ENCODE measurements at places on chromosomes 13 and 19.
A peak's percentile ranks its signal among the peaks of the same experiment; 100 is the strongest.

DNA sequence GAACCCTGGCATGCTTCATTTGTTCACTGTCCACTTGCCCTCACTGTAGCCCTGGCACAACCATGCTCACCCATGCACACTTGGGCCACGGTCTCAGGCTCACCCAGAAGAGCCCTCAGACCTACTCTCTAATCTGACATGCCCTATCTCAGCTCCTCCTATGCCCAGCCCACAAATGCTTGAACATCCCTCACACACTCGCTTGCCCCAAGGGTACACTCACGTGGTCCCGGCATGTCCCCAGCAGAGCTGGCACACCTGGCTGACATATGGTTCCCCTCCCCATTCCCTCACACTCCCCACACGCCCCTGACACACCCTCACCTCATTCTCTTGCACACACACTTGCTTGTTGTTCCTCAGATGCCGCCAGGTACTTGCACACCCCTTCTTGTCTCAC is 55.7 kb downstream of the MAP4K1 start:
- DNase-seq: no peak

GRCh38 chr19:36110487-36111199 is at the start of gene OVOL3:
OVOL3 (plus strand) TSS chr19:36111143; CDS start chr19:36111203, 60 bp downstream.
- no peak for DNase-seq

GRCh38 chr19:11035441-11036377 is 53.6 kb upstream of the LDLR start:
- DNase-seq: peak; percentile 89

GRCh38 chr19:32662186-32662585 is 12.8 kb downstream of the ANKRD27 start:
- DNase-seq: no peak

DNA sequence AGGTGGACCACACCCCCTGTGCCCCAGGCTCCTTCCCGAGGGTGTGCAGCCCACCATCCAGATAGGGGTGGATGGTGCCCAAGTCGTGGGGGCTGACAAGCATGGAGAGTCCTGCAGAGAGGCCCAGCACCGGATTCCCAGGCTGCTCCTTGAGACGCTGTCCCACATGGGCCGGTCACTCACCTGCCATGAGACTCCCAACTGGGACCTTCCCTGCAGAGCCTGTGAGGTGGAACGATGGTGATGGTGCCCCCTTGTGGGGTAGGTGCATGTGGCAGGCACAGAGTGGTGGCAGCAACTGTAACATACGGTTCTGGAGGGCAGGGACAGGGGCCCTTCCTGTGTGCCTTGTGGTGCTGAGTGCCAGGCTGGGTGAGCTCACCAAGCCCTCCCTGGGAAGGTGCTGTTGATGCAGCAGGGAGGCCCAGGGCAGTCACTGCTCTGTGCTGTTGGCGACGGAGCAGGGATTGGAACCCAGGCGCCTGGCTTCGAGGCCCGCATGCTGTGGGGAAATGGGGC is 33.1 kb downstream of the PPP1R37 start:
- DNase-seq: peak; percentile 85

DNA sequence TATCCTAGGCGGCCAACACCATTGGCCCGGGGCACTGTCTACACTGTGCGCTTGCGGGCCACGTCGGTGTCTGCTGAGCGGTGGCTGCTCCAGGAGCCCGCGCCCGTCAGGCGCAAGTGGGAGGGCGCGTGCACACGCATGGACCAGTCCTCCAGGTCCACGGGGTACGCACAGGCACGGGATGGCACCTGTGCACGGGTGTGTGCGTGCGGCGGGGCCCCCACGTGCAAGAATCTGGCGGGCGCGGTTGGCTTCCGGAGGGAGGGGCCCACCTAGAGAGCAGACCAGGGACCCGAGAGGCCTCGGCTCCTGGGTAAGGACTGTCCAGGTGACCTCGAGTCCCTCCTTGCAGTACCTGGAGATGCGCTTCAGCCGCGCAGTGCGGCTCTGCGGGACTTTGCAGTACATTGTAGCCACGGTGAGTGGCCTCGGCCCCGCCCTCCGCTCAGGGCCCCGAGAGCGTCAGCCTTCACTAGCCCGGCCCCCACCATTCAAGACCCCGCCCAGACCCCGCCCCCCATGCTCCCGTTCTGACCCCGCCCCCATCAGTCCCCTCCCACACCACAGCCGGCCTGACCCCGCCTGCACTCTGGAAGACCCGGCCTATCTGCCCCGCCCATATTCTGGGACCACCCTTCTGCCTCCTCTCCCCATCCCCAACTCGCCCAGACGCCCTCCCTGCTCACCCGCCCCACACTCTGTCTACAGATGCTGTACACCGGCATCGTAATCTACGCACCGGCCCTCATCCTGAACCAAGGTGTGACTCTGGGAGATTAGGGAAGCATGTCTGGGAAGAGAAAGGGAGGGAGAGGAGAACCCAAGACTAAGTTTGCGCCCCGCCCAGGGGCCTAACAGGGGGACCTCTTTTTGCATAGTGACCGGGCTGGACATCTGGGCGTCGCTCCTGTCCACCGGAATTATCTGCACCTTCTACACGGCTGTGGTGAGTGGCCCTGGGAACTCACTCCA is 2.3 kb downstream of the SLC5A5 start:
- DNase-seq: peak; percentile 77

GRCh38 chr19:18456974-18457373 is 19.0 kb upstream of the ISYNA1 start:
- no peak for DNase-seq

DNA sequence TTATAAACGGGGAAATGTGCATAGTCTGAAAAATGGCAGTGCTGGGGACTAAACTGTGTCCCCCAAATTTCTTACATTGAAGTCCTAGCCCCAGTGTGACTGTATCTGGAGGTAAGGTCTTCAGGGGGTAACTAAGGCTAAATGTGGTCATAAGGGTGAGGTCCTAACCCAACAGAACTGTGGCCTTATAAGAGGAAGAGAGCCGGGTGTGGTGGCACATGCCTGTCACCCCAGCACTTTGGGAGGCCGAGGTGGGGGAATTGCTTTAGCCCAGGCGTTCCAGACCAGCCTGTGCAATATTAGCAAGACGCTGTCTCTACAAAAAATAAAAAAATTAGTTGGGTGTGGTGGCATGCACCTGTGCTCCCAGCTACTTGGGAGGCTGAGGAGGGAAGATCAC is 17.8 kb downstream of the PROZ start:
- DNase-seq: peak; percentile 37
